ENCODE measurements at places on chromosomes 5 and 9.

DNA sequence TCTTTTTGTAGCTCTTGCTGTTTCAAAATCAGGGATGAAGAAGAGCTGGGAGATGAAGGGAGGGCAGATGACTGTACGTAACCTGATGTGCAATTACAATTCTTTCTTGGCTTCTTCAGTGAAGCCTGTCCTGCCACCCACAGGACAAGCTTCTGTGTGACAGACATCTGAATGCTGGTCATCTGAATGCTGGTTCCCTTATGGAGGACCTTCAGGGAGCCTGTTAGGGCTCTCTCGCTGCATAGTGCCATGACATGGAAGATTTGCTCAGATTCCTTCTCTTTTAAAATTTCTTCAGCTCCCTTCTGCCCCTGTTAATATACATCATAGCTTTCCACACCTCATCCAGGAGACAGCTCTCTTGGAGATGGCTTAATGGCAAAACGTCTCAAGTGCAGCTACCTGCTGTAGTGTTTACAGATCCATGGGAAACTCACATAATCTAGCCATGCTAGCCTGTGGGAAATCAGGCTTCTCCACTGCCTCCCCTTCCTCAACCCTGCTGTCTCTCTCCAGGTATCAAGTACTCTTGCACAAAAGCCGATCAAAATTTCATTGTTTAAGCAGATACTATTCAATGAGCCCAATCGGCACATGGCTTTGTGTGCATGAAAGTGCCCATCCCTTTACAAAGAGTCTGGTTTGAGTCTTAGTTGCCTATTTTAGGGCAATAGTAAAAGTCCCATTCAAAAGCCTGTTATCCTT is 134.6 kb downstream of the RAB3C start:
- no peak for DNase-seq

DNA sequence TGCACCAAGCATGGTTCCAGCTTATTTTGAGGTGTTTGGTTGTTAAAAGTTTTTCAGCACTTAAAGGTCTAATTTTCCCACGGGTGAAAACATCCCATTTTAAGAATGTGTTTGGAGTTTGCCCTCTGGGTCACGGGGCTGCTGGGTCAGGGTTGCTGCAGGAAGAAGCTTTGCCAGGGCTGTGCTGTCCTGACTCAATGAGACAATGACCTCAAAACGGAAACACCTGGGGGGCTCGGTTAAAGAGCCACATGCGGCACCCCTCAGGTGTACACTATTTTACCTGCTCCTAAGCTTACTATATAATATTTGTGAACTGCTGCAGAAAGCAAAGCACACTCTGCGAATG is 27.6 kb downstream of the UBE2QL1 start:
- no peak for DNase-seq

- DNase-seq, result no peak
Measured at GRCh38 chr5:175573493-175574269, 84.2 kb upstream of the HRH2 start.

DNA sequence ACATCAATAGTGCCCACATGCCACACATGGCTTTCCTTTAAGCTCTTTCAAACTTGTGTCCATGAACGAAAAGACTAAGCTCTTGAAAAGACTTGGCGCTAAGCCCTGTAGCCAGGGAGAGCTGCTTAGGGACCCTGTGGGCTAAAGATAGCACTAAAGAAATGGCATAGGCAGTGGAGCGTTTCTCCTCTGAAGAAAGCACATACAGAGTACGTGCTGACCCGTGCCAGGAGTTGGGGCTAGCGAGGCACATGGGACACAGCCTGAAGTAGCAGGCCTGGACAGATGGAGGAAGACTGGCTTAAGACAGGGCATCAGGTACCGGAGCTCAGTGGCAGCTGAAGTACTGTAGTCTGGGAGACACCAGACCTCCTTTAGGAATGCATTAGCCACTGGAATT is 39.7 kb downstream of the ADGRV1 start:
- peak; percentile 2 for DNase-seq

All from midbrain (tissue), 1 donor.